CD4-positive, alpha-beta memory T cell (primary cell): ENCODE measurements at places on chromosomes 6 and 20.

DNA sequence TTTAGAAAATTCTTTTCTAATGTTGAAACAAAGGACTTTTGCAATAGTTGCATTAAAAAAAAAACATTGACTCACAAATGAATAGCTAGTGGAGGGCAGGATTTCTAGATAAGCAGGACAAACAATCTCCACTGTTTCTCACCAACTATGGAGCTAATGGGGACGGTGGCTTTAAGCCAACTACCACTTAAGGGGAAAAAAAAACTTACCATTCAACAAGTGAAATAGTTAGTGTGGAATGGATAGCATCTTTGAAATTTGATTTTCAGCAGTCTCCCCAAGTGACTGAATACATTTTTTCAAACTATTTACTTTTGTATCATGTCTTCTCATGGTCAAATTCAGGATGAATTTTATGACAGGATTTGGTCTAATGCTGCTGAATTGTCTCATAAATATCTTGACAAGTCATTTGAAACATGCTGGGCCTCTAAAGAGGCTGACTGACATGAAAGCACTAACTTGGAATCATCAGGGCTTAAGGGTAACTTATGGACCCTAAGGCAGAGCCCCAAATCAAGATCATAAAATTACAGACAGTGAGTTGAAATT is 100.5 kb downstream of the EYA4 start:
- no peak for DNase-seq

DNA sequence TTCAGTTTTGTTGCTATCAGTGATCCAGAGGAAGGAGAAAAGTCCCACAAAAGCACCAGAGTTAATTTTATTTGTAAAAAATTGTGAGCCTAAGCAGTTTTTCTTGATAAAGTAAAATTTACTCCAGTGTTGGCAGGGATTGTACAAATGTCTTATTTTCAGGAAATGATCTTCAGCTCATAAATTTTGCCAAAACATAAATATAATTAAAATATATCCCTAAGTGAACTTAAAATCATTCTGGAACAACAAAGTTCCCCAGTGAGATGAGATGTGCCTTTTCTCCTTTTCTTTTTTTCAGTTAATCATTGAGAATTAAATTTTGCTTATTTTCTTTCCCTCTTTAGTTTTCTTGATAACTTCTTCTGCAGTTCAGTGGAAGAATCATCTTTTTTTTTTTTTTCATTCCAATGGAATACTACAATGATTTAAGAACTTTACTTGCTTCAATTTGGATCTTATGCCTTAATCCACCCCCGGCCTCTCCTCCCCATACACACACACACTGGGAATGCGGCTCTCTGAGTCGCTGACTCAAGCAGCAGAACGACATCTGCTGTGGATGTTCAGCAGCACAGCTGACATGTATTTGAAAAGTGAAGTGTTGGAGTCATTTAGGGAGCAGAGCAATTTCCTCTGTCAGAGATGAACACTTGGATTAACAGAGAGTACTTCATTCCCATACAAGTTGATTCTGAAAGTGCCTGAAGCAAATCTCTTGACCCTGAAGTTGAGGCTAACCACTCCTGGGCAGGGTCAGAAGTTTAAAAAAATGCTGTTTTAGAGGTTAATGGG is 27.7 kb upstream of the LAMA4 start:
- DNase-seq = no peak

DNA sequence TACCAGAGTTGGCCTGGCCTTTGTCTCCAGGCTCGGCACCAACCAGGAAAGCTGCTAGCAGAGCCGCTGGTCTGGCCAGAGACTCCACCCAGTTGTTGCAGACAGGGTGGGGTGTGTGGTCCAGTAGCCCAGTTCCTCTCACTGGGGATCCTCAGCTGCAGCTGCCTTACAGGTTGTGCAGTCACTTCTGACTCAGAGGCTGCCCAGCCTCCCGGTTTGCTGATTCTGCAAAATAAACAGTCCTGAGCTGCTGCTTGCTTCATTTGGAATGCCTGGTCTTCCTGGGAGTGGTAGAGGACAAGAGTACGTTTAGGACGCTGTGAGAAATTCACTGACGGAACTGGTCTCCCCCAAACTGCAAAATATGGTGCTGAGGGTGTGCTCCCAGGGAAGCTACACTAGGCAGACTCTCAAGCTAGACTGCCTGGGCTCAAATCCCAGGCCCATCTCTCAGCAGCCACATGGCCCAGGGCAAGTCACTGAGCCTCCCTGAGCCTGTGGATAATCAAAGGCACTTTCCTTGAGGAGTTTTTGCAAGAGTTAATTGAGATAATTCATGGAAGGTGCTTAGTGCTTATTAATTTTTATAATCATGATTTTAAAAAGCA is 246.1 kb downstream of the TFAP2C start:
- DNase-seq = no peak

DNA sequence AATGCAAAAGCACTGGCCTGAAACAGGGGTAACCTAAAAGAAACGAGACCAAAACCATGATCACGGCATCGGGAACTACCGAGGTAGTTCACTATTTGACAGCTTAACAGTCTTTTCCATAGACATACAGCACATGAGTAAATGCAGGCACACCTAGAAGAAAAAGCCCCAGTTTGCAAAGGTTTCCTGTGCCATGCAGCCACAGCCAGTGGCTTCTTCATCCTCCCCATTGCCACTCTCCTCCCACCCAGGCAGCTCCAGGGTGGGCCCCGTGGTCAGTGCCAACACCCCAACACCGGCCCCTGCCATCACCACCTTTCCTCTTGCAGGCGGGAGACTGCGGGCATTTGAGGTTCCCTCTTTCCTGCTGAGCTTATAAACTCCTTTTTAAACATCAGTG is 115.4 kb downstream of the SLC23A2 start:
- no peak for DNase-seq

- DNase-seq = no peak
These were observed 4.7 kb upstream of the CENPW start for GRCh38 chr6:126335210-126335609.

GRCh38 chr6:6583836-6584235 is 4.7 kb upstream of the LY86 start:
- no peak for DNase-seq

GRCh38 chr20:16537025-16537665 is 36.1 kb downstream of the KIF16B start:
- DNase-seq = no peak

DNA sequence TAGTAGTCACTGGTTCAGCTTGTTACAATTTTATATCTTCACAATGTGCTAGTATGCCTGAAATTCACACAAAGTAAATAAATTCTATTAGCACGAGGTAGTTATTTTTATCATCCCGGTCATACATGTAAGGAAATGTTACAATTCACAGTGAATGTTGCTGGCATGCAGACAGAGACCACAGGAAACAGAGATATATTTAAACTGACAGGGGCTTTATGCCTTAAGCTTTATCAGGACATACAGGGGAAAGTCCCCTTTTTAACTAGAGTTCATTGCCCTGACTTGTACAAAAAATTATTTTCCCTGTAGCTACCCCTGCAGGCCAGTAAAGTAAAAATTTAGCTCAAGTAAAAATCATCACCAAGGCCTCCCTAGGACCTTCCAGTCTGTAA is 712.0 kb upstream of the NRSN1 start:
- DNase-seq = no peak

- DNase-seq = no peak
These were observed 24.5 kb downstream of the YTHDF1 start for GRCh38 chr20:63191400-63191799.

DNA sequence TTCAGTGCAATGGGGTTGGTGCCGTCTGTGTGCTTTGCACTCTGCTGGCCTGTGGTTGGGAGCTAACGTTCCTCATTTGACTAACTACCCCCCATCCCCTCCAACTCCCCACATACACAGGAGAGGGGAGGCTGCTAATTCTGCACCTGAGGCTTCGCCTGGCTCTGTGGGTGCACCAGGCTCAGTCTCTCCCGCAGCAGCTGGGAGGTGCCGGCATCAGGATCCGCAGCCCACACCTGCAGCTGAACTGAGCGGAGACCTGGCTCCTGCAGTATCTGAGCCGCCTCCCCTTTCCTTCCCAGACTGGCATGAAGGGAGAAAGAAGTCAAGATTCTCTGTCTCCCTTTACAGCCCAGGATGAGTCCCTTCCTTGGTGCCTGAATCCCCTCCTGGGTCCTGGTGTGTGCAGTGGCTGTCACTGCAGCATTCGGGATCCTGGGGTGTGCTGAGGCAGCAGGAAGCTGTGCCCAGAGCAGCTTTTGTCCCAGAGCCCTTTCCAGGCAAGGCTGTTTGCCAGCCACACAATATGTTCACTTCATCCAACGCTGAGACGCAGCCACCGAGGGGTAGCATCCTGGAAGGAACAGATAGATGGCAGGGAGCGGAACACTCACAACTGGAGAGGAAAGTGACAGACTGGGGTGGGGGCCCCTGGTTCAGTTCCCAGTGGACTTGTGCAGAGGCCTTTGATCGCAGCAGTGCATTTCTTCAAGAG is 70.2 kb downstream of the CDH4 start:
- no peak for DNase-seq
